ENCODE measurements at places on chromosomes 1 and 21.

DNA sequence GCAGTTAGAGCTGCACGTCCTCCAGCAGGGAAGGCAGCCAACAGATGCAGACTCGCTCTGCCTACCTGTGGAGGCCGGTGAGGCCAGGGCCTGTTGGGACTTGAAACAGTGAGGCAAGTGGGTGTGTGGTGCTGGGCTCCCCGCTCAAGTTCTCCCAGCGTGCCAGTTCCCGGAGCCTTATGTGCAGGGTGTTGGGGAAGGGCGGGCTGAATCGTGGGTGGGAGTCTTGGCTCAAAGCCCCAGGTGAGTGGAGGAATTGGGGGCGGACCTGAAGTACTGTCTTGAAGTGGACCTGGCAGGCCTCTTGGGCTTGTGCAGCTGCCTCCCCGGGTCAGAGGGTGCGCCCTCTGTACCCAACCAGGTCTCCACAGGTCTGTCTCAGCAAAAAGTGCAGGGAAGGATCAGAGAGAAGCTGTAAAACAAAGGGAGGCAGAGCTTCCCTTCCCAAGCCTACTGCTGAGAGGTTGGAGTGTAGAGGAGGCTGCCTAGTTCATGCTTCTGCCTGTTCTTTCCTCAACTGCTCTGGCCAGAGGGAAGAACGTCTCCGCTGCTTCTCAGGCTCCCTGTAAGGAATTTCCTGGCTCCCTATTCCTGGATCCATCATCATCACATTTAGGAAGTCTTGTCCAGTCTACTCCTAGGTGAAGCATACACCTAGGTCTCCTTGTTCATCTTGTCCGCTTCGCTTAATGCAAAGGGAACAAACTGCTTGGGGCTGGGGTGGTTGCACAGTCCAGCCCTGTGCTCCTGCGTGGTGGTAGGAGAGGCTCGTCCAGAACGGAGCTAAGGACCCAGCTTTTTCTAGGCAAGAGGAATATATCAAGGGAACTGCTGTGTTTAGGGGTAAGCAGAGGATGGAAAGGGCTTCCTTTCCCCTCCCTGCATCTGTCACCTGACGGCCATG, 14.9 kb downstream of the UTP11 start:
- DNase-seq: no peak

- peak; percentile 30 for DNase-seq
Measured at GRCh38 chr1:46188295-46189030, 9.8 kb downstream of the POMGNT1 start.

GRCh38 chr1:174491606-174492005, 43.8 kb downstream of the GPR52 start:
- no peak for DNase-seq

DNA sequence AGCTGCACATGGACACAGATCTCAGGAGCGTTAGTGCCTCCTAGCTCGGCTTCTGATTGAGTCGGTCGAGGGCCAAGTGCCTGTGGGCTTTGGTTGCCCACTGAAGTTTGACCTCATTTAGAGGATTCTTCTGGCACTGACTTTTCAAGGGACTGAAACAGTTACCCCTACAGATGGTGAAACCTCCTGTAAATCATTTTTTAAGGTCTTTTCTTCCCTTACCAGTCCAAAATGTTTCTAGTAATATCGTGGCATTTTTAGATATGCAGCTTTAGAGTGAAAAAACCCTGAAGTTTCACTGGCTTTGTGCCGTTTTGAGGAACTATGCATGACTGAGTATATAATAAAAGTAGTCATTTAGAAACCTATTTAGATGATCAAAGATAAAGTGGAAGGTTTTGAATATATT, 34.7 kb upstream of the L1TD1 start:
- no peak for DNase-seq

DNA sequence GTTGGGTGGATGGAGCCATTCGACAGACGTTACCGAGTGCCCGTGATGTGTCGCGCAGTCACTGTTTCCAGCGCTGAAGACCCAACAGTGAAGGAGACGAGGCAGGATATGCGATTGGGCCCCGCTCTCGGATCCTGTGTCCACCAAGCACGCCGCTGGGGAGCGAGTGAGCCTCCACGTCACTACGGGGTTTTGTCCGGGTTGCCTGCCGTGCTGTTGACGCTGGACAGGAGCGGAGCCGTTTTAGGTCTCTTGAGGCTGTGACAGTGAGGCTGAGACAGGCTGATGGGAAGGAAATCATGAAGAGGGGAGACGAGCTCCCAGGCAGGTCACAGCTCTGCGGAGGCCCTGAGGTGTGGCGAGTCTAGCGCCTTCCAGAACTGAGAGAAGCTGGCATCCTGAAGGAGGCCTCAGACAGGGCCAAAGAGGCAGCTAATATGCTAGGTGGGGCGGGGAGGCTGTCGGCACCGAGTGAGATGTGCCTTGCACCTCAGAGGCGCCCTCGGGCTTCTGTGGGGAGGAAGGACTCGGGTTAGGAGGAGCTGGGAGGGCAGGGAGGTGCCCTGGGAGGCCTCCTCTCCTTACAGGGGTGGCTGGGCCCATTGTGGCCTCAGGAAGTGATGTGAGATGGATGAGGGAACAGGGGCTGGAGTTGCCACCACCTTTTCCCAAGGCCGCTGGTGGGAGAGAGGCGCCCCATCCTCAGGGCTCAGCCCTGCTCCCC, 196.0 kb upstream of the TMEM51 start:
- no peak for DNase-seq

DNA sequence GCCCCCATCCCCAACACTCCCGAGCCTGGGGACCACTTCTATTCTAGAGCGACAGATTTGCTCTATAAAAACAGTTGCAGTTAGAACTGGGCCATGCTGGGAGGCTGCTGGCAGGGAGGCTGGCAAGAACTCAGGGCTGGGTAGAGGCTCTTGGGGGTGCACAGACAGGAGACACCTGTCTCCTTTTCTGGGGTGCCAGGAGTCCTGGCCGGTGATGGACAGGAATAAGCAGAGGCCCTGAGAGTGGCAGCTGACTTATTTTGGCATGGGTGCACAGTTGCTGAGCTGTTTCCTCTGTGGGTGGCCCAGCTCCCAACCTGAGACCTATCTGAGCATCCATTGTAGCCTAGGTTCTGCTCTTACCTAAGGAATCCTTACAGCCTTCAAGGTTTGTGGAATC, 39.2 kb upstream of the TMPRSS2 start:
- DNase-seq: no peak

DNA sequence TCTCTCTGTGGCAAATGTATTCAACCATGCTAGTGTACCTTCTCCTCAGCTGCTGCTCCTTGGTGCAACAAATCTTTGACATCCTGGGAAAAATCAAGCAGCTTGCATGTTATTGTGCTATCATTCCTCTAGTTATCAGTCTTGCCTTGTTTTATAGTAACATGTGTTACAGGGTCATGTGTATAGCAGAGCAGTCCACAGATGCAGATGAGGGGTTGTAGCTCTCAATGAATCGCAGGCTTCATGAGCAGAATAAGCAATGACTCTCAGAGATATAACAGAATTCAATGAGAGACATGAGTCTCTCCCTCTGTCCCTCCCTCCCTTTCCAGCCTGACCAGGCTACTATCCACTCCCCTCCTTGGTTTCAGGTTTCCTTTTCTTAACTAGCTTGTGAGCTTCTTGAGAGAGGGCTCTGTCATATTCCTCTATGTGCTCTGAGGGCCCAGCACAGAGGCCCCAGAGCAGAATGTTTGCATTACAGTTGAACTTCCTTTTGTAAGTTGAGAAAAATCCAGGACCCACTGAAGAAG, 15.1 kb upstream of the JUN start:
- no peak for DNase-seq

- DNase-seq: no peak
Measured at GRCh38 chr21:41545500-41546359, 37.8 kb upstream of the TMPRSS2 start.

DNA sequence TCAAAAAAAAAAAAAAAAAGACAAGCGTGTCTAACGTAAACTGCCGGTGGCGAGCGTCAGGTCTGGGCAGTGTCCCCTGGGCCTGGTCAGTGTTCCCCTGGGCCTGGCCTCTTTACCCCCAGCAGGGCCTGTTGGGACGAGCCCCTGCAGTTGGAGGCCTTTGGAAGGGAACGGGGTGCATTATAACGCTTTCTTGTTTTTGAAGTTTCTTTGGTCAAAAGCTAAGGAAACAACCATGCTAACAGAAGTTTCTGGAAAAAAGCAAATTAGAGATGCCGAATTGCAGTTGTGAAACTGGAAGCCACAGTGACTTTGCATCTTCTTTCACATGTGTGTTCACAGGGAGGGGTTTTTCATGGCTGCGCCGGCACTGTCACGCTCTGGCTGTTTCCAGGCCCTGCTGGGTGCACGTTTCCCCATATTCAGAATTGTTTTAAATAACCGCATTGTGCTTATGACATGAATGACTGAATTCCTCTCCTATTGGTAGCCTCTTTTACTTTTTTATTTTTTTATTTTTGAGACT, 16.0 kb downstream of the RRP1 start:
- no peak for DNase-seq

DNA sequence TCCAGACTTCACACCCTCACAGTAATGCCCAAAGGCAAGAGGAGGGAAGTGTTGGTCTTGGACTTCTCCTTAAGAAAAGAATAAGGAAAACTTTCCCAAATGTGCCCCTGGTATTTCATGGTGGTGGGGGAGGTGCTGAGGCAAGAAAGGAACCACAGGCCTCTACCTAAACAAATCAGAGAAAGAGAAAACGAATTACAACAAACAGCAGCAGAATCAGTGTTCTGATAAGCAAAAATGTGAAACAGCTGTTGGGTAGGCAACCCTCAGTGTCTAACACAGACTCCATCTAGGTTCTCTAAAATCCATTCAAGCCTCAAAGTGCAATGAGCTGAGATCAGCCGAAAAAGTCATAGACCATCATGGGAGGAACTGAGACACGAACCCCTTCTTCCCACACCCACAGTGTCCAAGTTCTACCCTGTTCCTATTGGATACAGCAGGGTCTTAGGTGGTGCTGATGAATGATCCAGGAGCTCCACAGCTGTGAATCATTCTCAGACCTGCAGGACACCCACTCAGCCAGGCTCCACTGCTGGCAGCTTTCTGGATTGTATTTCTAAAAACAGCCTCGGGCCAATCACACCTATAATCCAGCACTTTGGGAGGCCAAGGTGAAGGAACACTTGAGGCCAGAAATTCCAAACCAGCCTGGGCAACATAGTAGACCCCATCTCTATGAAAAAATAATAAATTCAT, 149.1 kb downstream of the PLPP3 start:
- no peak for DNase-seq

DNA sequence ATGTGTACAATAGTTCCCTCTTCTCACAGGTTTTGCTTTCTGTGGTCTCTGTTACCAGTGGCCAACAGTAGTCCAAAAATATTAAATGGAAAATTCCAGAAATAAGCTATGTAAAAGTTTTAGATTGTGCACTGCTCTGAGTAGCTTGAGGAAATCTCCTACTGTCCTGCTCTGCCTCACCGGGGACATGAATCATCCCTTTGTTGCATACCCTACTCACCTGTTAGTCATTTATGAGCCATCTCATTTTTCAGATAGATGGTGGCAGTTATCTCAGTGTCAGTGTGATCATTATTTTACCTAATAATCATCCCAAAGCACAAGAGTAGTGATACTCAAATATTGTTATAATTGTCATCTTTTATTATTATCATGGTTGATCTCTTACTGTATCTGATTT, 688.1 kb downstream of the PLA2G4A start:
- DNase-seq: no peak

DNA sequence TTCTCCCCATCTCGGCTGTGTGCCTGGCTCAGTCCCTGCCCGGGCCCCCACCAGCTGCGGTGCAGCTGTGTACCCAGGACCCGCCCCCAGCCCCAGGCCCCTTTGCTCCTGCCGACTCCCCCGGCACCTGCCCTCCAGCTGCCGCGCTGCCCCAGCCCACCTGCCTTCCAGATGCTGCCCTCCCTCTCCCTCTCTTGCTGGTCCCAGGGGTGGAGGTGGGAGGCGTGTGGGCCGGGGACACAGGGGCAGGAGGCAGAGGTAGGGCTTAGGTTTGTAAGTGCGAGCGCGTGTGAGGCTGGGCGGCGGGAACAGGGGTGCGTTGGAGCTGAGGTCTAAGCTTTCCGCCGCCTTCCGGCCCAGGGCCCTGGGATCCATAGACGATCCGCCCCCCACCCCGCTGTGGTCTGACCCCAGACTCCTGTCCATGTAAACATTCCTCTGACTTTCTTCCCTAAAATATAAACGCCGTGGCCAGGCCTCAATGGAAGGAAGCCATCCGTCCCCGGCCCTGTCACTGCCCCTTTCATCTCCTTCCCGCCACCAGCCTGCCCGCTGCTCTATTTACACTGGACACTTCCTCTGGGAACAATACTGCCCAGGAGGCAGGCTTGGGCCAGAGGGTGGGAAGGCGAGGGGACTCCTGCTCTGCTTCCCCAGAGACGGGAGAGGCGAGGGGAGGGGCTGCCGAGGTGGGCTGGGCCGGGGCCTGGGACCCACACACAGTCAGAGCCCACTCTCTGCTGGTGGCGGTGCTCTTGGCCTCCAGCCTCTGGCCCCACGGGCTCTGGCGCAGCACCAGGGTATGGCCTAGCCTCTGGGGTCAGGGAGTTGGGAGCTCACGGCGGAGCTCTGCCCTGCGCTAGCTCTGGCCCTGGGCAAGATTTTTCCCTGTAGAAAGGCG, 128.3 kb downstream of the CASZ1 start:
- DNase-seq: no peak

GRCh38 chr1:42752284-42752683, 12.2 kb upstream of the CLDN19 start:
- no peak for DNase-seq

- no peak for DNase-seq
Measured at GRCh38 chr1:37055631-37056030, 21.3 kb upstream of the GRIK3 start.

Measured in AG08395 (cell line).